ENCODE measurements at places on chromosomes 3 and 15.

DNA sequence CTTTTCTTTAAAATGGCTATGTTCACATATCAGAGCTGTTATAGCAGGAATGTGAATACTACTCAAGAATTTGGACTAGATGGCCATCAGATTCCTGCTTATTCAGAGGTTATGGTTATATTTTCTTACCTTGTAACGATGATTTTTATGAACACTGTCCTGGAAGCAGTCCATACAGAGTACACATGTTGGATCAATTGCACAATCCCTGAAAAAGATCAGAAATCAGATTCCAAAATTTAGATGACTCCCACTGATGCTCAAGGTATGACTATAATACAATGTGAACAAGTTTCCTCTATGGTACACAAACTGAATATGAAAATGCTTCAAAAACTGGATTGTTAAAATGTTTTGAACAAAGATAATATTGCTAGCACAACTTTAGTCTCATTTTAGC, 23.3 kb downstream of the UBR1 start:
- DNase-seq: no peak

DNA sequence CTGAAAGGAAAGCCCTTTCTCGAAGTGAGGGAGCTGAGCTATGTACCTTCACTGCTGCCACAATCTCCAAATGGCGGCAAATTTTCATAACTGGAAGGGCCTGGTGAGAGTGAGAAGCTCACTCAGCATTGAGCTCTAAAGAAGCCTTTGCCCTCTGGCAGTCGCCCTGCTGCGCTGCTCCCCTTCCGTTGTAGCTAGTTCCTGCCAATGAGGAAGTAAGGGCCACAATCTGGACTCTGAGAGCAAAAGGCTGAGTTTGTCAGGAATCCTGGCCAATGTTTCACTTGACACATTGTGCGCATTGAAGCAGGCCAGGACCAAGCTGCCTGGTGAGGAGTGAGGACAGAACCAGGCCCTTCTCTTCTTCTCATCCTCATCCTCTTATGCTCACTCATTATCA, 579.5 kb downstream of the PDCD6IP start:
- DNase-seq: no peak

- DNase-seq: no peak
Measured at GRCh38 chr3:59128685-59129084, 78.9 kb upstream of the CFAP20DC start.

DNA sequence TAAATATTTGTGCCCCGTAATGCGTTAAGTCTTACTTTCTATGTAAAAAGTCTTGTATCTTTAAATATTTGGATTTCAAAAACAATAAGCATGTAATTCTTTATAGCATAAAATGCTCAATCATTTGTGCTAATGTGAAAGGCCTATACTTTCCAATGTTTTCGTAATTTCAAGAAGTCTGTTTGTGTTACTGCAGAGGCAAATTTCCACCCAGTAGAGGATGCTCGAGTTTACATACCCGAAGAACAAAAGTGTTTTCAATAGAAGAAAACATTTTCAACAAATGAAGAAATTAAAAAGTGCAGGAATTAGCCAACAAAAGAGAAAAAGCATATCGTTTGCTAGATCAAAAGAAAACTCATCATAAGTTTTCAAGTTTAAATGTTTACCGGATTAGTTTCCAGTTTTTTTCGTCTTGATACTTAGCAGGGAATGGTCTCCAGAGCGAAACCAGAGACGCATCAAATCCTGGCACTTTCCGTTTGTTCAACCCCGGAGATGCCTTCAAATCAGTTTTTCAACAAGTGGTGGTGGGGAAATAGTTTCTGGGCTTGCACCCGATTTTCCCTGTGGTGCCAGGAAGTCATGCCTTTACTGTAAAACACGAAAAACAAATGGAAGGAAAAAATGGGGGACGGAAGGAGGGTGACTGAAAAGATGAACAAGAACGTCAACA, 1.0 kb downstream of the CGGBP1 start:
- peak; percentile 62 for DNase-seq

DNA sequence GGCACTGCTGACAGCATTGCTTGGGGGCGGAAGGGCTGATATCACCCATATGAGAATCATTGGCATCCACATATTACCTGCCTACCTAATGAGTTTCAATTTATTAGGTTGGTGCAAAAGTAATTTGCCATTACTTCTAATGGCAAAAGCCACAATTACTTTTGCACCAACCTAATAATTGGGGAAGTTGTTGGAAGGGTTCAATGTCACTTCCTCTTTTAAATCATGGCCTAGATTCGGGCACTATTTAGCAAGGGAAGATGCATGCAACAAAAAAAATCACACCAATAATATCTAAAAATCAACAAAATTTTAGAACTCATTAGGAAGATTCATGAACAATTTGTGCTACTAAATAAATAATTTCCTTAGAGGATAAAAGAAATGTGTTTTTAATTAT, 56.0 kb upstream of the AGTR1 start:
- DNase-seq: no peak

- DNase-seq: peak; percentile 83
Measured at GRCh38 chr3:156151824-156152428, 31.5 kb downstream of the KCNAB1 start.

GRCh38 chr15:69578787-69579583, 126.4 kb downstream of the RPLP1 start:
- DNase-seq: no peak

DNA sequence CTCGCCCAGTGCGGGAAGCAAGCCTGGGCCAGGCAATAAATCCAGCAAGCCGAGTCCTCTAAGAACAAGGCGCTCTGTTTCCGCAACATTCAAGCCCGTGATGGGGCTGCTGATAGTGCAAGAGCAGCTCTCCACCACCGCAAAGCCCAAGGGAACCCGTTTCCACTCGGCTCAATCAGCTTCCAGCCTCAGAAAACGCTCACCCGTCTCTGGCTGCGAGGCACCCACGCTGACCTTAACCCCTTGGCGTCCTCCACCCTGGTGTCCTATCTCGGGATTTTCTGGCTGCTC, 17.8 kb downstream of the SPATA12 start:
- DNase-seq: peak; percentile 77

DNA sequence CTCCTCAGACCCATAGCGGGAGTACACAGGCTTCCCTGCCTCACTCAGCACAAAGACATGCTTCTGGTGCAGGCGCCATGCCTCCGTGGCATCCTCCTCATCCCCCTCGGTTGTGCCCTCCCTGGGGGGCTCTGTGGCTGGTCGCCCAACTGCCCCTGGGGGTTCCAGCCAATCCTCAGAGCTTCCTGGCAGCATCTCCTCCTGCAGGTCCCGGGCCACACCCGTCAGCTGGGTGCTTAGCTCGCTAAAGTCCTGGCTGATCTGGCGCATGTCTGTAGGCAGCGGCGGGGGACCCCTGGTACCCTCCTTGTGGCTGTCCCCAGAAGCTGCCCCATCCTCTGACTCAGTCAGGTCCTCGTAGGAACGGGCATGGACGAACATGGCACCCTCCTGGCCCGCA, 7.9 kb upstream of the MST1R start:
- no peak for DNase-seq

- no peak for DNase-seq
Measured at GRCh38 chr15:69947394-69947793, 150.3 kb downstream of the TLE3 start.

DNA sequence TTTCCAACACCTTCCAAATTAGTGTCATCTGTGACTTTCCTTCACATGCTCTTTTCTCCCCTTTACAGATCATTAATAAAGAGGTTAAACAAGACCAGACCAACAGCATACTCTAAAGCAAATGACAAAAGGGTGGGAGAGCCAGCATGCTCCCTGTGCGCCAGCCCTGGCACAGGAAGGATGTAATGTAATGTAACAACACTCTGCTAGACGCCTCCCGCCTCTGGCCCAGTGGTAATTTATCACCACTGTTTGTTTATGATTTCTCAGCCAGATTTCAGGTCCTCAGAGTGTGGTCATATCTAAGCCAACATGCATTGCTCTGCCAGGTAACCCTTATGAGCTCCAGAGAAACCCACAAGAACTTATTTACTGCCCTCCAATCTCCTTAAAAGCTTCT, 189.5 kb upstream of the WNT5A start:
- no peak for DNase-seq

GRCh38 chr15:74585857-74586256, 29.8 kb upstream of the CLK3 start:
- no peak for DNase-seq

- DNase-seq: peak; percentile 18
Measured at GRCh38 chr15:98719137-98719740, 70.9 kb downstream of the IGF1R start.

DNA sequence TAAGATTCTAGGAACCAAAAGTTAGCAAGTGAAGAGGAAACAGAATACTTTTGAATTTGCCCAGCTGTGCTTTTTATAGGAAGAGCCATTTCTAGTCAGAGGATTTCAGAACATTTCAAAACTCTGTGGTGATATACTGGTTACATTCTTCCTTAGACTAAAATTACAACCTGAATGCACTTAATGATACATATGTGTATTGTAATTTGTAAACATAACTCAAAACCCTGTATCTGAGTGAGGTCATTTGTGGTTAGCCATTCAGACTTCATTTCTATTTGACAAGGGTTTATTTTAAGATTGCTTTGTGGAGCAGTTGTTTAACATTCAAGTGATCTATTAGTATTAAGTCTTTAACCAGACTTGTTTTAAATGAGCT, 59.4 kb upstream of the TRIM71 start:
- DNase-seq: peak; percentile 2

DNA sequence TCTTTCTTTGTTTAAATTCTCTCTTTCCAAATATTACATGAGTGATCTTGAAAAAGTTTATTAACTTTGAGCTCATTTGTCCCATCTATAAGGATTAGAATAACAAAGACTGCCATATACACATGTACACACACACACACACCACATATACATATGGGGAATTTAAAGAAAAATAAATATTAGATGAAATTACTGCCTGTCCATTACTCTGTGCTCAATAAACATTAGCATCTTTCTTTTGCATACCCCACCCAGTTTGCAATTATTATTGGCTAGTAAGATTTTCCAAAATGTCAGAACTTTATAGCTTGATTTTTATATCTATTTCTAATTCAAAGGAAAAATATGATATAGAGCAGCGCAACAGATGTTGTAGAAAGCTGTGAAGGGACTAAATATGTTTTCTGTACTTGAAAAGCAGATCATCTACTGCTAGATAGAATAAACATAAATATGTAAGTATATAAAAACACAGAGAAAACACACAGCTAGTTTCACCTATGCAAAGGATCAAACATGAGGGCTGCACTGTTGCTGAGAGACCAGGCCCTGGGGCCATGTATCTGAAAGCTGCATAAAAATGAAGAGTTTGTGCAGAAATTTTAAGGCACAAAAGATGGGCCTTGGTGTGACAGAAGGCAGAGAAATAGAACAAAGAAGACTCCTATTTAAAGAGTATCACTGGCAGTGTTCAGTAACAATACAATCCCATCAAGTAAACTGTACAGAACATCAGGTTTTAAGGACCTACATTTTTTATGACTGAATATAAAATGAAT, 114.2 kb upstream of the NECTIN3 start:
- no peak for DNase-seq
